Stimulated activated CD8-positive, alpha-beta memory T cell treated with anti-CD3 and anti-CD28 coated beads, Interleukin-4, amount 100 ng/mL, for 1 hour (primary cell): ENCODE measurements at places on chromosomes 5 and 9.

DNA sequence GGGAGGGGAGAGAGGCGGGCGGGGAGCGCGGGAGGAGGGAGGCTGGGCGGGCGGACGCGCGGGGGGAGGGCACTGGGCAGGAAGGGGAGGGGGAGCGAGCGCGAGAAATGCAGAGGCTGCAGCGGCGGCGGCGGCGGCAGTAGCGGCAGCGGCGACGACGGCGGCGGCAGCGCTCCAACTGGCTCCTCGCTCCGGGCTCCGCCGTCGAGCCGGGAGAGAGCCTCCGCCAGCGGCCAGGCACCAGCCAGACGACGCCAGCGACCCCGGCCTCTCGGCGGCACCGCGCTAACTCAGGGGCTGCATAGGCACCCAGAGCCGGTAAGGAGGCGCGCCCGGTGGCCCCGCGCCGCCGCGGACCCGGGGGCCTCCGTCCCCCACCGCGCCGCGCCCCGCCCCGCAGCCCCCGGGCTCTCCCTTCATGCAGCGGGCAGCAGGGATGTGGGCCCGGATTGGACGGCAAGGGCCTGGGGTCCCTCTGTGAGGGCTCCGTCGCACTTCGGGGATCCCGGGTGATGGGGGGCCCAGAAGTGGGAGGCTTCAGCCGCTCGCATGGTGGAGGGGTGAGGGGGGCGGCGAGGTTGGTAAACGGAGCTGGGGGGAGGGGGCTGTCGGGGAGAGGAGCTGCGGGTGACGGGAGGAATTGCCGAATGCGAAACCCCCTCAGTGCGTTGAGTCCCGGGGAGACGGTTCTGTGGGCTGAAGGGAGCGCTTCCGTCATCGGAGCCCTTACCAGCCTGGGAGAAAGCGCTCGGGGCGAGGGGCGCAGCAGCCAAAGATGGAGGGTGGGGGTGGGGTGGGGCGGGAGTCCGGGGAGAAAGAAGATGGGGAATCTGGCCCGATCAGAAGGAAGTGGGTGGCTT lies at the start of gene BASP1:
BASP1 (plus strand) TSS at position 139 of the 860 bp plus-strand sequence. CDS start 57,586 bp downstream, outside the sequence.
- DNase-seq = no peak

- DNase-seq = no peak
These were observed 41.8 kb downstream of the UGCG start for GRCh38 chr9:111938427-111938800.

DNA sequence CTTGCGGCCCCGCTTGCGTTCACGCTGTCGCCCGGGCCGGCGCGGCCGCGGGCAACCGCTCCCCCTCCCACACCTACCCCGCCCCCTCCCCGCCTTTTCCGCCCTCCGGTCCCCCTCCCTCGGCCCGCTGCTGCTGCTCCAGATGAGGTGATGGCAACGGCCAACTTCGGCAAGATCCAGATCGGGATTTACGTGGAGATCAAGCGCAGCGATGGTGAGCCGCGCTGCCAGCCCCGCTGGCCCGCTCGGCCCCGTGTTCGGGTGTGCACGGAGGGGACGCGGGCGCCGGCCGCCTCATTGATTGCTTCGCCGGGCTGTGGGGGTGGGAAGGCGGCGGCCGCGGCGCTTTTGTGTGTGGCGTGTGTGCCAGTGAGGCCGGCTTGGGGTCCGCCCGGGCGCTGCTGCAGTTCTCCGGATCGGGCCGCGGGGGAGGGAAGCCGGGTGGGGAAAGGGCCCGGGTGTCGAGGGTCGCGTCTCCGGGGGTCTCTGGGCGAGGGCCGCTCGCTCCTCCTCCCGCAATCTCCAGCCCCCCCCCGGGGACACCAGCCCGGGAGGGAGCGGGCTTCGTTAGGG lies 403 bp downstream of the KIF2A start:
- DNase-seq = no peak

- DNase-seq = no peak
These were observed 404.6 kb downstream of the EFNA5 start for GRCh38 chr5:107266100-107266499.

DNA sequence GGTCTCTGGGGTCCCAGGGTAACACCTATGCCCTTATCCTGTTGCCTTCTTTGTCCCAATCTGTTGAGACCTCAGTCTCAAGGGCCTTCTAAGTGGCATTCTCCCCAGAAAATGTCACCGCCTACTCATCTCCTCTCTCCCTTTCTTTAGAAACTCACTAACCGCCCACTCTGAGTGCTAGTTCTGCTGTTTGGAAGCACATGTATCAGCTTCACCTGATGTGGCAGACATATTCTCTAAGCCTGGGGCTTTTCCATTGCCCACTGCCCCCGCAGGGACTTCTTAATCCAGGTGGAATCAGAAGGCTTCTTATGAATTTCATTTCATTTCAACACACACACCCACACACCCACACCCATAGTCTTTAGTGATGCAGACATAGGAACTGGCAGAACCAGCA lies 165.1 kb downstream of the ASTN2 start:
- DNase-seq = no peak

GRCh38 chr9:4137234-4137633 lies 162.6 kb downstream of the GLIS3 start:
- no peak for DNase-seq

DNA sequence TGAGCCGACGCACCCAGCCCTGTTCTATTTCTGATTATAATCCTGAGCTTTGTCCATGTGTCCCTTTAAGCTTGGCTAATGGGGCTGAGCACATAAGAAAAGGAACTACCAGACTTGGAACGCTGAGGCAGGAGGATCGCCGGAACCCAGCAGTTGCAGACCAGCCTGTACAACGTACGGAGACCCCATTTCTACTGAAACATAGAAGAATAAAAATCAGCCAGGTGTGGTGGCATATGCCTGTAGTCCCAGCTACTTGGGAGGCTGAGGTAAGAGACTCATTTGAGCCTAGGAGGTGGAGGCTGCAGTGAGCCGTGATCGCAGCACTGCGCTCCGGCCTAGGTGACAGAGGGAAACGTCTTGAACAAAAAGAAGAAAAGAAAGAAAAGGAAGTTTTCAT lies 22.3 kb downstream of the TRIM7 start:
- DNase-seq = no peak

GRCh38 chr5:132093271-132093670 lies 19.7 kb downstream of the CSF2 start:
- no peak for DNase-seq

DNA sequence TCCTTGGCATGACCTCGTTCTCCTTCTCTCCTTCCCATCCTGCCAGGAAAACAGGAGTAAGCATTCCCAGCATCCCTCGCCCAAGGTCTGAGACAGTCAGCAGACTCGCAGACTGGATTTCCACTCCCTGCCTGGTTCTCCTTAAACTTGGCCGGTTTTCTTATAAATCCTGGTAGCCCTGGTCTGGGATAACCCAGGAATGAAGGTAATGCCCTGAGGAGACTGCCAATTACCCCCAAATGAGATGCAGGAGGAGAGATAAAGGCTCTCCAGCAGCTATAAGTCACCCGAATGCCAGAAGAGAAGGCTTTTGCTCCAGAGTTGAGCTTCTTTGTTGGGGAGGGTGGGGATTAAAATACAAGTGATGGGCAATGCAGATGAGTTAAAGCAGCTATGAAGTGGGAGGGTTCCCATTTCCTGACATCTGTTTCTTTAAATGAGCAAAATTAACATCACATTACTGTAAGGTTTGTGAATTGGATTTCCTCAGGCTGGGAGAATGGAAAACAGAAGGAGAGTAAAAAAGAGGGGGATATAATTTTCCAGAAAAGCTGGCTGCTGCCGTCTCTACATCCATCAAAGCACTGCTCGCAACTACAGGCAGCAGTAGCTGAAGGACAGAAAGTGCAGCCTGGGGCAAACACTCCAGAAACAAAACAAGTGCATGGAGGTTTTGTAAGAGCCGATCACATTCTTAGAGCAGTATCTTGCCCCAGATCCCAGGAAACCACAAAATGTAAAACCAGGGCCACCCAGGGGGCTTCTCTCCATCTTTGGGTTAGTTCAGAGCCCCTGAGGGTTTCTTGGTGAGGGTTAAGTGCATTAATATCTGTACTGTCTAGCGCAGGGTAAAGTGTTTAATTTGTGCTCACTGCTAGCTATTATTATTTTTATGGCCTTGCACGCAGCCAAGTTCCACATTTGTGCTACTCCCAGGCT lies 177.6 kb upstream of the PANK3 start:
- DNase-seq = no peak

DNA sequence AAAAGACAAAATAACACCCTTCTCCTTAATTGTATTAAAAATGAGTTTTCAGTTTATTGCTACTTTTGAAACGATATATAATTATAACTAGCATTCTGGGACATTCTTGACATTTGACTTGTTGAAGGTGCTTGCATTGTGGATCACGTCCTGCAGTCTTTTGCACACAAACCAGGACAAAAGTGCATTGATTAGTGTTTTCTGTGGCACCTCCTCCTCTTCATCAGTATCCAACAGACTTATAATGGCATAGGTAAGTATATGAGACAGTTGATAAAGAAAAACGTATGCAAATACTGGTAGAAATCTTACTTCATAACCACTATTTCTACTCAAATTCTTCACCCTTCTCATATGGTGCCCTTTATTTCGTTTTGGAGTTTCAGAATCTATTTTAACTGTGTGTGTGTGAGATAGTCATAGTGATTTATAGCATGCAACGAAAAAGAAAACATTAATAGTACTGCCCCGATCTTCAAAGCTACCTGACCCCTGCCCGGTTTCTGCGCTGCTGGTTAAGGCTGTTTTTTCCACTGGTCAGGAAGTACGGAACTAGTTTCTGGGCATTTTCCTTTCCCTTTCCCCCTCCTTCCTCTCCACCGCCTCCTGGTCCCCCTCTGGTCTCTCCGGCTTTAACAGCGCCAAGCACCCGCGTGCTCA lies 639 bp upstream of the RASA1 start:
- DNase-seq = no peak

GRCh38 chr5:52804387-52804791 lies 16.7 kb downstream of the ITGA1 start:
- DNase-seq = no peak

DNA sequence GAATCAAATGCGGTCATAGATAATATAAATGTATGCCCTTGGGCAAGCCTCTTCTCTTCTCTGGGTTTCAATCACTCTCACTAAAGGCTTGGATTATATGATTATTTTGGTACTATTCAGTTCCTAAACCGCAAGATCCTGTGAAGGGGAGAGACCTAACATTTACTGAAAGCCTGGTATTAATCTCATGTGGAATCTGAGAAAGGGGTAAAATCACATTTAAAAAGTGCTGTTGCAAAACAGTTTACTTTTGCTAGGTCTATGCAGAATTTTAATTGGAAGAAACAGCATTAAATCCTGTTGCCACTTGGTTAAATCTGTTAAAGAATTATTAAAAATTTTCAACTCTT lies 50.7 kb downstream of the SLC44A1 start:
- DNase-seq = no peak
